Caudate nucleus (tissue), 63 donors: ENCODE measurements at places on chromosomes 16 and 17.
A peak's percentile ranks its signal among the peaks of the same experiment; 100 is the strongest.

GRCh38 chr17:16406742-16407674 lies 8.4 kb upstream of the TRPV2 start:
- no peak for DNase-seq

GRCh38 chr16:2035431-2036199 lies 8.9 kb downstream of the NHERF2 start:
- DNase-seq: no peak

- no peak for DNase-seq
Measured at GRCh38 chr16:15701975-15702970, 52.2 kb downstream of the NDE1 start.

- DNase-seq: no peak
Measured at GRCh38 chr16:17832738-17833137, 362.0 kb upstream of the XYLT1 start.

DNA sequence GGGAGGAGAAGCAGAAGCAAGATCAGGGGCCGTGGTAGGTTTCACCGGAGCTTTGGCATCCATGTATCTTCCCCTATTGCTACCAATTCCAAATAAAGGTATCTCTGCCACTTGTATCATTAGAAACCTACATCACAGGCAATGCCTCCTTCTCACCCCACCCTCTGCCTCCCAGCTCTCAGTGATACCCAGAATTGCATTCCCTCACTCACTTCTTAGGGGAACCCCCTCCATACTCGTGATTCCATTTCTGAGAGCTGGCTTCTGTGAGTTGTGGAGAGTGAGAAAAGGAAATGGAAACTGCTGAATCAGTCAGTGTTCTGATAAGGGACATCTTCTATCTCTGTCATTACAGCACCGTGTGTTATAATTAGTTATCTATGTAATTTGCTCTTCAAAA lies 2.3 kb upstream of the CCL3 start:
- no peak for DNase-seq

- DNase-seq: no peak
Measured at GRCh38 chr17:5362162-5362811, 57.2 kb downstream of the NUP88 start.

GRCh38 chr17:73759734-73760438 lies 115.6 kb upstream of the SDK2 start:
- no peak for DNase-seq

- no peak for DNase-seq
Measured at GRCh38 chr16:29729116-29729521, 16.7 kb downstream of the C16orf54 start.

- no peak for DNase-seq
Measured at GRCh38 chr16:86590501-86591144, 12.3 kb downstream of the FOXL1 start.

- DNase-seq: no peak
Measured at GRCh38 chr16:85912211-85912974, 13.4 kb downstream of the IRF8 start.

GRCh38 chr16:69555437-69555836 lies 10.3 kb upstream of the NFAT5 start:
- no peak for DNase-seq

GRCh38 chr16:77859493-77860232 lies 71.3 kb downstream of the VAT1L start:
- no peak for DNase-seq

- no peak for DNase-seq
Measured at GRCh38 chr16:25210758-25211157, 6.0 kb upstream of the AQP8 start.

- no peak for DNase-seq
Measured at GRCh38 chr16:88759245-88759975, 25.6 kb downstream of the PIEZO1 start.

GRCh38 chr16:23611936-23612335 lies 15.8 kb upstream of the NDUFAB1 start:
- DNase-seq: no peak

DNA sequence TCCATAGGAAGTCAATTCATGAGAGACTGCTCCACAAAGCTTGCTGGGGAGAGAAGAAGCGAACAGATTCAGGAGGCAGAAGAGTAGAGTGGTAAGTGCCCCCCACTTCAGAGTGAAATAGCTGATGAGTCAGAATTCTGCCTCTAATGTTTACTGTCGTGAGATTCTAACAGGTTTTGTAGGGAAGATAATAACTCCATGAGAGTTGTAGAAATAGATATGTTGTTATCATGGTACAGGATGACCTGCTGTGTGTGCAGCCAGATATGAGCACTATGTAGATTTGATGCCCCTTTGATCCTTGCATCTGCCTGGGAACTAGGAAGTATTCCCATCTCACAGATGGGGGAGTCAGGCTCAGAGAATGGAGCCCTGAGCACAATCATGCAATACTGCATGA lies 502.4 kb upstream of the CDH11 start:
- no peak for DNase-seq

- DNase-seq: no peak
Measured at GRCh38 chr16:50468749-50469078, 79.5 kb upstream of the NKD1 start.

DNA sequence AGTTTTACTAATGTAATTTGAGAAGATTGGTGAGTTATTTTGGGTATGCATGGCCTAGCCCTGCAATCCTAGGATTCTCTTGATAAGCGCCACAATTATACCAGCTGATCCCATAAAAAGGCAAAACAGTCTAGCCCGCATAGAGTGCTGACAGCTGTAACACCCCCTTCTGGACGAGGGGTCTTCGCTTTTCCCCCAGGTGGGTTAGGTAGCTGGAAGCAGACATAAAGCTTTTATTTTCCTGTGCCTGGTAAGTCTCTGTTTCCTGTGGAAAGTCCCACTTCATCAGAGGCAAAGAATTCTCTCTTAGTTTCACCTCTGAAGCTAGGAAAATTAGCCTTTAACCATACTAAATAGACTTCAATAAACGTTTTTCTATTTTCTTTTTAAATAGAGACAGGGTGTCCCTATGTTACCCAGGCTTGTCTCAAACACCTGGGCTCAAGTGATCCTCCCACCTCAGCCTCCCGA lies 108.3 kb downstream of the YPEL2 start:
- no peak for DNase-seq

DNA sequence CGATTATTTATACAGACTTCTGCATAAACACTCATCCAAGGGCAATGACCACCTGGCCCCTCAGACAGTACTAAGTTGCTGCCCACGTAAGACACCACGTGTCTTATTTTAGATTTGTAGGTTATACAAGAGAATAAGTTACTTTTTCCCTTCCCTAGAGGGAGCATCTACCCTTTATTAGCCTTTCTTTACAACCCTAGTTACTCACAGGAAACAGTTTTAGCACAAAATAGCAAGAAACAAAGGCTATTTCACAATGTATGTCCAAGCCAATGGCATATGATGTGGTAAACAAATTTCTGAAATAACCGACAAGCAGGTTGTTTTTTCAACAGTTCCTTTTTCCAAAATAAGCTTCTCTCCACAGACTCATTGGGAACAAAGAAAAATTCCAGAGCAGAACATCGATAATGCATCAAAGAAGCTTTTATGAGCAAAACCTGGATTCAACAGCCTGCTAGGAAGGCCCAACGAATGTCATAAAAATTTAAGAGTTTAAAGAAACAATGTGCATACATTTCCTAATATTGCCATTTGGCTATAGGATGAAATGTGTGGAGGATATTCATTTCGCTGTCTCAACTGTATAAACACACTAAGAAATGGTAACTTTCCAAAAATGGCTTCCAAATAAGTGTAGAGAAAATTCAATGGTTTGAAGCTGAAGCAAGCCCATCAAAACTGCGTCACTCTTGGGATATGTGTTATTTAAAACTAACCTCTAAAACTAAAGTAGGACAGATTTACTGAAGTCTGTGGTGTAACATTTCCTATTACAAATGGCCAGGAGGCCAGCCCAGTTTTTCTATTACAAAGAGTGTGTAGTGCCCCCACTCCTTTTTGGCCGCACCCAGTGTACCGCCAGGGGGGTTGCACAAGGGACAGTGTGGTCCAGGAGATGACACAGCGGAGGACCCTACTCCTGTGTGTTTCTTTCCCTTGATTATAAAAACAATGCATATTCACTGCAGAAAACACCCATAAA lies 50.4 kb upstream of the ERN1 start:
- DNase-seq: no peak

DNA sequence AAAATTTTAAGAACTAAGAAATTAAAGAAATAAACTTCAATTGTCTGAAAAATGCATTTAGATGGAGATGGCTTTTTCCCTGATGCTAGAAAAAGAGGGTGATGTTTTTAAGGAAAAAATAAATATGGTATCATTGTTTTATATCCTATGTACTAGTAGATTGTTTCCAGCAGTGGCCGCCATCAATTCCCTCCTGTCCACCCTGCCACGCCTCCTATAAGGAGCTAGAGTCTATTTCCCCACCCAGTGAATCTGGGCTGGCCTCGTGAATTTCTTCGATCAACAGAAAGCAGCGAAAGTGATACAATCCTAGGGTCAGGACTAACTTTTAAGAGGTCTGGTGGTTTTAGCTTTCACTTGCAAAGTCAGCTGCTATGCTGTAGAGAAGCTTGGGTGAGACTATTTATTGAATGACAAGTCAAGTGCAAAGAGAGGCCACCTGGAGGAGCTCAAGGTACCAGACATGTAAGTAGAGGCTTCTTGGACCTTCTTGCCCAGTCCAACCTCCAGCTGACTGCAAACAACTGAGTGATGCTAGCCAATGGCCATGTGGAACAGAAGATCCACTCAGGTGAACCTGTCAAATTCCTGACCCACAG lies 80.9 kb upstream of the MTMR4 start:
- DNase-seq: no peak

- DNase-seq: no peak
Measured at GRCh38 chr16:68961778-68962402, 118.6 kb downstream of the TANGO6 start.

DNA sequence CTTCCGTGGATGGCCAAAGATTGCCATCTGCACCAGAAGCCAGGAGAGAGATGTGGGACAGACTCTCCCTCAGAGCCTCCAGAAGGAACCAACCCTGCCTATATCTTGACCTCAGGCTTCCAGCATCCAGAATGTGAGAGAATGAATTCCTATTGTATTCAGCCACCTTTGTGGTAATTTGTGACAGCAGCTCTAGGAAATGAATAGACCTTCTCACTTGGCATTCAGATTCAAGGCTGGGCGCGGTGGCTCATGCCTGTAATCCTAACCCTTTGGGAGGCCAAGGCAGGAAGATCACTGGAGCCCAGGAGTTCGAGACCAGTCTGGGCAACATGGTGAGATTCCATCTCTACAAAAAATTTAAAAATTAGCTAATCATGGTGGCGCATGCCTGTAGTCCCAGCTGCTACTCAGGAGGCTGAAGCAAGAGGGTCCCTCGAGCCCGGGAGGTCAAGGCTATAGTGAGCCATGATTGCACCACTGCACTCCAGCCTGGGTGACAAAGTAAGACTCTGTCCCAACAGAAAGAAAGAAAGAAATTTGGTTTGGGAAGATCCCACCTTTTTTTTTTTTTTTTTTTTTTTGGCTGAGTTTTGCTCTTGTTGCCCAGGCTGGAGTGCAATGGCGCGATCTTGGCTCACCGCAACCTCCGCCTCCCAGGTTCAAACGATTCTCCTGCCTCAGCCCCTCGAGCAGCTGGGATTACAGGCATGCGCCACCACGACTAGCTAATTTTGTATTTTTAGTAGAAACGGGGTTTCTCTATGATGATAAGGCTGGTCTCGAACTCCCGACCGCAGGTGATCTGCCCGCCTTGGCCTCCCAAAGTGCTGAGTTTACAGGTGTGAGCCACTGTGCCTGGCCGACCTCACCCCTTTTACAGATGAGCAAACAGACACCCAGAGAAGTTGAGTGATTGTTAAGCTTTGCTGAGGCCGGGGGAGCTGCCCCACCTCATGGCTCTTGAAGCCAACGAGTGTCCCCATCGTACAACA lies 4.3 kb upstream of the CPSF4L start:
- no peak for DNase-seq

GRCh38 chr17:11548398-11548797 lies 49.9 kb upstream of the DNAH9 start:
- no peak for DNase-seq

- no peak for DNase-seq
Measured at GRCh38 chr16:12390644-12391043, 413.0 kb downstream of the CPPED1 start.

- no peak for DNase-seq
Measured at GRCh38 chr17:61383689-61384201, 15.9 kb upstream of the TBX2 start.

GRCh38 chr16:27291106-27291505 lies 22.5 kb upstream of the NSMCE1 start:
- DNase-seq: no peak

DNA sequence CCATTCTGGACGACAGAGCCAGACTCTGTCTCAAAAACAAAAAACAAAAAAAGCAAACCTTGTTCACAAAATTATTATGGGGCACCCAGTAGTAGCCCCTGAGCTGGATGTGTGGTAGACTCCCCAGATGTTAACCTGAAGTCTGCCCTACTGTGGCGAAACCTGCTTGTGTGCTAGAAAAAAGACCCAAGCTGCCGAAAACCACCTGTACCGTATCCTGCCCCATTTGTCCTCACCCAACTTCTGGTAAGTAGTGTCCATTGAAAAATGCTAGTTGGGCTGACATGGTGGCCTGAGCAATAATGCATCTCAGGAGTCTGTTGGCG lies 9.1 kb downstream of the RMI2 start:
- no peak for DNase-seq

GRCh38 chr17:81980707-81981343 lies 3.4 kb downstream of the ASPSCR1 start:
- DNase-seq: no peak

DNA sequence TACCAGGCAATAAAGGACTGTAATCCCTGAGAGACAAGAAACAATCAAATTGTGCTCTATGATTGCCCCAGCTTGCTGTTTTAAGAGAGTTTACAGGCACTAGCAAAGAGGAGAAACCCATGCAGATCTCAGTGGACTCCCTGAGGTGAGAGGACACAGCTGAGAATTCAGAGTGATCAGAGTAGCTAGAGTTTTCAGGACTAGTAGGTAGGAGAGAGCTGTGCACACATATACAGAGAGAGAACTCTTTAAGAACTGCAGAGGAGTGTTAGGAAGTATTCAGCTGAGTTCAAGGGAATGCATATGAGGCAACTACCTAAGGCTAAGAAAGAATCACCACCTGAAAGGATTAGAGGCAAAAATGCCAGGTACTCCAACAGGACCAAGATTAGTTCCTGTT lies 904.8 kb downstream of the CDH8 start:
- DNase-seq: no peak

DNA sequence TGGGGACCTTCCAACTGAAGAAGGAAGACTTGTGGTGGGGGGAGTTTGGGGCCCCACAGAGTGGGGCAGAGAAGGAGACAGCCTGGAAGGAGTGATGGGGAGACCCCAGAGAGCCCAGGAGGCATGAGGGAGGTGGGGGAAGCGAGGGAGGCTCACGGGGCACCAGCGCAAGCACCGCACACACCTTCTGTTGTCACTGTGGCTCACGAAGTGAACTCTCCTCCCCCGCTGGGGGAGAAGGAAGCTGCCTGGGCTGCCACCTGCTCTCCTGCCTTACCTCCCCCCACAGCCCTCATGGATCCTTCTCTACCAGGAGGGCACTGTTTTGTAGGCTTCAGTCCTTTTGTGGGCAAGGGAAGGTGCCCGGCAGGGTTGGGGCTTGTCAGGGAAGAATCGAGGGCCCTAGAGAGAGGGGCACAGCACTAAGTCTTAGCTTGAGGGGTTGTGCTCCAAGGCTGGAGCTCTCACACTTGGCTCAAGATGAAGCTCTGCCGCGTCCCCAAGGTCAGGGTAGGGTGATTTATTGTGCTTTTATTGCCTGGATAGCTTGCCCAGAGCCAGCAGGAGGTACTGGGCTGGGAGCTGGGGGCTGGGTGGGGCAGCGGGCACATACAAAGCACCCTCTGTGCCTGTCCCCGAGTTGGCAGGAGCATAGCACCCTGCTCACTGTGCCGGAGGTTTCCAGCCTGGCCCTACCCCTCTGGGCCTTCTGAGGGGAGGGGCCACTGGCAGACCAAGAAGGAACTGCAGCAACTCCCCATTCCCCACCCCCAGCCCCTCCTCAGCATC lies 4.6 kb upstream of the STARD3 start:
- DNase-seq: peak; percentile 32
